Stimulated activated CD4-positive, alpha-beta T cell treated with anti-CD3 and anti-CD28 coated beads, Interleukin-4, amount 100 ng/mL, for 1 hour (primary cell): ENCODE measurements at places on chromosomes 7 and 10.

DNA sequence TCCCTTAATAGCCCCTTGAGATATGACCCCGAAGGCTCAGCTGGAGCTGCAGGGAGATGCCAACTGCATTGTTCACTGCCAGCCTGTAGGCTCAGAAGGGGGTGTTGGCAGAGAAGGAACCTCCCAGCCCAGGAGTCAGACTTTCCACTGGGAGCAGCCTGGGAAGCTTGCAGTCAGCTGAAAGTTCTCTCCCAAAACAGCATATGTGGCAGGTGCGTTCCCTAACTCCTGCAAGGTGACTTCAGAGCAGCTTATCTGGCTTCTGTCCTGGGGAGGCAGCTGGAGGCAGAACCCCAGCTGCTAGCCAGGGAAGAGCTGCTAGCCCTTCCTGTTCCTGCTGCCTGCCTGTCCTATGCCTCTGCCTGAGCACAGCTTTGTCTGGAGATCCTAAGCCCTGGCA is 8.1 kb downstream of the SFTPA2 start:
- no peak for DNase-seq

DNA sequence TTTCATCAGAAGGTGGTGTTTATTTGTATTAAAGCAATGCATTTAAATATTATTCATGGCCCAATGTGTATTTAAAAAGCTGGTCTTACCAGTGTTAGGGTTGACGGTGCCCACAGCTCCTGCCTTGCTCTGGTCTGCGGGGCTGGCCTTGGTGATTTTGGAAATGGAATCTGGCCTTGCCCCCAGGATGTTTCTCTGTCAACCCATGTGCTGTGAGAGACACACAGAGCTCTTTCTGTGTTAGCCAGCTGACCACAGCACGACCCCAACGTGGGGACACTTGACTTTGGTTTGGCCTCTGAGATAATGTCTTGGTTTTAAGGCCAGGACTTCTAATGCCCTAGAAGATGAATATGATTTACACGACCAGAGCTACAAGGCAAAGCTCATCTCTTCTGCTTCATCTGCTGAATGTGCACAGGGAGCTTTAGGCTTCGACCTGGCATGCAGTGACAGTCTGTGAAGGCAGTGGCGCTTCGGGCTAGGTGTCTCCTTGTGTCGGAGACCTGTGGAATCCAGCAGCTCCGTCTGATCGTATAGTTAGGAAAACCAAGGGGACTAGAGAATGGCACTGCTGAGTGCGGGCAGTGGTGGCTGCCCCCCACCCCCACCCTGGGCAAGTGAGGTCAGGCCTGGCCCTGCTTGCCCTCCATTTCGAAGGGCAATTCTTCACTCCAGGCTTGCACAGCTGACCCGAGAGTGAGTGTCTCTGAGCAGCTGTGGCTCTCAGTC is 246.1 kb downstream of the EBF3 start:
- DNase-seq, result no peak

DNA sequence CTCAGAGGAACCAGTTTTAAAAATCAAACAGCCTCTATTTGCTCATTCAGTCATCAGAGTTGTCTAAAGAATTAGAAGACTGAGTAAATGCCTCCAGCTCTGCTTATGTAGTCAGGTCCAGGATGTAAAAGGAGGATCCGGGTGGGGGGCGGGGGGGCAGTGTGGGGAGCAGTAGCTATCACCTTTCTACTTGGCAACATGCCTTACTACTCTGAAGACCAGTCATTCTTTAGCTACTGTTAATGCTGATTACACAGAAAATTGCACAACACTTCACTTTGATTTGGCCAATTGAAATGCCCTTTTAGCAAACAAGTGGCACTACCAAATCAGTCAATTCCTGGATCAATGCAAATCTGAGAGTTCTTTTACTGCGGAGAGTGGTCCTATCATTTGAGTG is 164.2 kb downstream of the NXPH1 start:
- DNase-seq, result no peak

GRCh38 chr7:121302214-121302745 is 26.5 kb upstream of the WNT16 start:
- DNase-seq, result no peak

GRCh38 chr10:133275684-133276092 is 980 bp downstream of the ADAM8 start:
- peak; percentile 53 for DNase-seq

- DNase-seq, result no peak
These were observed 343.9 kb downstream of the ABCA13 start for GRCh38 chr7:48515171-48515570.

DNA sequence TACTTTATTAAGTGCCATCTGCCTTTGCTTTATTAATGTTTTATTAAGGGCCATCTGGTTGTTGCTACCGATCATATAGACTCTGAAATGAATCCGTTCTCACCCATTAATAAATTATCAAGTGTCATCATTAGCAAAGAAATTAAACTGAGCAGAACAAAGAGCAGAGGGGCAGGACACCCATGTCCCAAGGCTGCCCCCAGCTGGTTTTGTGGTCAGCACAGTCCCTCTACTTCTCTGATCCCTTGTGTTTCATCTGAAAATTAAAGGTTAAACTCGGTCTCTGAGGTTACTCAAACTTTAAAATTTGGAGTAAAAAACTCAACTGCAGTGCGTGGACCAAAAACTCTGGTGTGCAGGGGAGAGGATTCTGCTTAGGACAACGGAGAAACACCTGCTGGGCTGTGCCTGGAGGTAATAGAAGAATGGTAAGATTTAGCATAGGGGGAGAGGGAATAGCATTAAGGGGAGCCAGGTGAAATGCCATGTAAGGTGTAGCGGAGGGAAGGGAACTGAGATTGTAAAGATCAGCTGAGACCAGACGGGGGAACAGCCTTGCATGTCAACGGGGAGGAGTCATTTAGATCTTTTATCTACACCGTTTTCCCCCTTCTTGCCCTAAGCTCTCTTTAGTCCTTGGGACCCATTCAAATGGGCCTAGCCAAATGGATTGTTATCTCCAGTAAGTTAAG is 10.8 kb upstream of the GSDME start:
- DNase-seq, result no peak

GRCh38 chr7:44574287-44574872 is 672 bp upstream of the DDX56 start:
- no peak for DNase-seq

- no peak for DNase-seq
These were observed 54.8 kb upstream of the FGL2 start for GRCh38 chr7:77254429-77254828.

- peak; percentile 73 for DNase-seq
These were observed 1.7 kb upstream of the MYO1G start for GRCh38 chr7:44980393-44981034.

- no peak for DNase-seq
These were observed 137.0 kb upstream of the RET start for GRCh38 chr10:42939685-42940366.

DNA sequence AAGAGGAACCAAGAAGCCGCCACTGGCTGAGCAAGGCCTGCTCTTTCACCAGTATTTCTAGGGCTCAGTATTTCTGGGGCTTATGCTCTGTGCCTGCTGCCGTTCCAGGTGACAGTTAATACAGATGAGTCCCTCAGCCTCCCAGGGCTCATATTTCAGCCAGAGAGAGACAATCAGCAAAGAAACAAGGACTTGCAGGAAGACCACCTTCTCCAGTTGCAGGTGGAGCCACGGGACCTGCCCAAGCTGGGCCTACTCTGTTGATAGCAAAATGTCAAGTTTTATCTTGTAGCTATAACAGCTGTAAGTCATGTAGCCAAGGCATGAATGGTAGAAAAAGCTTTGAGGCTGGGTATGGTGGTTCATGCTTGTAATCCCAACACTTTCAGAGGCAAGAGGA is 42.7 kb downstream of the NPTX2 start:
- no peak for DNase-seq

- no peak for DNase-seq
These were observed 58.6 kb upstream of the FEZF1 start for GRCh38 chr7:122363144-122363543.

GRCh38 chr10:79946271-79947082 is 2.4 kb downstream of the SFTPD start:
- DNase-seq, result no peak

DNA sequence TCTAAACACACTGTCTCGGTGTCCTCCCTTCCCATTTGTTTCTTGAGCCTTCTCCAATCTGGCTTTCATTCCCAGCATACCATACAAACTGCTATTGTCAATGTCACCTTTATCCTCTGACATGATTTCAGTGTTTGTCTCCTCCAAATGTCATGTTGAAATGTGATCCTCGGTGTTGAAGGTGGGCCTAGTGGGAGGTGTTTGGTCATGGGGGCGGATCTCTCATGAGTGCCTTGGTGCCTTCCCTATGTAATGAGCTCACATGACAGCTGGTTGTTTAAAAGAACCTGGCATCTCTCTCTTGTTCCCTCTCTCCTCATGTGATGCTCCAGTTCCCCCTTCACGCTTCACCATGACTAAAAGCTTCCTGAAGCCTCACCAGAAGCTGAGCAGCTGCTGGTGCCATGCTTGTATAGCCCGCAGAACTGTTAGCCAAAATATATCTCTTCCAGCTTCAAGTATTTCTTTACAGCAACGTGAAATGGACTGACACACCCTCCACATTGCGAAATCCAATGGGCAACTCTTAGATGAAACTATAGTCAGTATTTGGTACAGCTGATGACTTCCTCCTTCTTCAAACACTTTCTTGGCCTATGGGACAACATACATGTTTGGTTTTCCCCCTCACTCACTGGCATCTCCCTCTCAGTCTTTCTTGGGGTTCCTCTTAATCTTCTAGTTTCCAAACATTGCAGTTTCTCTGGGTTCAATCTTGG is 27.8 kb downstream of the RNLS start:
- DNase-seq, result no peak

- no peak for DNase-seq
These were observed 581 bp upstream of the GLCCI1 start for GRCh38 chr7:7967886-7968543.

- no peak for DNase-seq
These were observed 152.0 kb downstream of the CCDC3 start for GRCh38 chr10:12849319-12850181.

DNA sequence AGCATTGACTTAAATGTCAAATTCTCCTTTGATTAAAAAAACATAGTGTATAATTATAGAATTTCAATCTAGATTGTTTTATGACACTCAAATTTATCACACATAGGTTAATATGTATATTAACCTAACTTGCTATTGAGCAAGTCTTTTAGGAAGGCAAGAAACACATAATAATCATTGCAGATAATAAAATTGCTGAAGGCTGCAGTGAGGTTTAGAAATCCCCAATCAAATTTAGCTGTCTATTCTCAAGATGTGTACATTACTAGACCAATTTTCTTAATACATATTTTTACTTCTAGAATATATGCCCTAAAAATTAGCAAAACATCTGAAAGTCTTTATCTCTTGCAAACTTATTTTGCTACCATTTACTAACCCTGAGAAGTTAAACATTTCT is 34.9 kb upstream of the SEMA3D start:
- DNase-seq, result no peak

- DNase-seq, result no peak
These were observed 2.1 kb downstream of the CASP7 start for GRCh38 chr10:113681533-113682470.

GRCh38 chr10:72344932-72345331 is 9.8 kb downstream of the DNAJB12 start:
- DNase-seq, result no peak

DNA sequence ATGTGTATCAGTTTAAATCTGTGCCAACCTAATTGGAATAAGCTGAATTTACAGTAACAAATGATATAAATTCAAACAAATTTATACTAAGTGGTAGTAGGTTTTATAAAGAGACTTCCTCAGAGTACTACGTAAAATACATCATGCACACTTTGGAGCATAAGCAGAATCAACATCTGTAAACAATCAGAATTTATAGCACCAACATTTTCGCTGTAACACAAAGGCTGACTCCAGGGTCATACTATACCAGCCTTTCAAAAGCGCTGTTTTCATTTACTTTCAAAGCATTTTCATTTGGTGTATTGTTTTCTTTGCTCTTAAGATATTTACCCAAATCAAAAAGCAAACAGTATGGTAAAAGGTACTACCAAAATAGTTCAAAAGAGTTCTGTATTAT is 29.3 kb upstream of the TMEM168 start:
- DNase-seq, result no peak

DNA sequence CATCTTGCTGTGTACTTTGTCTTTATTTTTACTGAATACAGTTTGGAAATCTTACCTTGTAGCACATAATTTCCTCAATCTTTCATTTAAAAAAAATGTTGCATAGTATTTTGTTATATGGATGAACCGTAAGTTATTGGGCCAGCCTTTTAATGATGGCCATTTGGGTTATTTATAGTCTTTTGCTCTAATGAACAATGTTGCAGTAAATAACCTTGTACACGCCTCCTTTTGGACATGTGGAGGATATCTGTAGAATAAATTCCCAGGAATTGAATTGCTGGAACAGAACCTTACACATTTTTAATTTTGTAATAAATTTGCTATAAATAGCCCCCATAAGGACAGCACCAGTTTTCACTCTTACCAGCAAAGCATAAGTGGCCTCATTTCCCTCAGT is 12.7 kb upstream of the PRF1 start:
- no peak for DNase-seq

- no peak for DNase-seq
These were observed 51.6 kb upstream of the CREB5 start for GRCh38 chr7:28360739-28361138.

DNA sequence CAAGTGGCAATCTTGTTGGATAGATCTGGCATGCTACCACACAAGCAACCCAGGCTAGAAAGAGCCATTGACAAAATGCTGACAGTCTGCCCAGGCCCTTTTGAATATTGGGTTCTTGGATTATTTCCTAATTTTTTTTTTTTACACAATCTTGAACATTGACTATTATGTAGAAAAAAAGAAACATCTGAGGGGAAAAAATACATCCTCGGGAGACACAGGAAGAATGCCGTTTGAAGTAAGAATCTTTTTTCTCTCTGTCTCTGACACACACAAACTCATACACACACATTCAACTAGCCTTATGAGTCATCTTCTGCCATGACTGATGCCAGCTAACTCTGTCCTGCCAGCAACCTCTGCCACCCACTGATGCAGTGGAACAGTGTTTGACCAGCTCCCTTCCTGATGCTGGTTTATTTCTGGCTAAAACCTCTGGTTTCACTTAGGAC is 47.2 kb downstream of the SORBS1 start:
- no peak for DNase-seq

- DNase-seq, result no peak
These were observed 46.1 kb downstream of the PAX2 start for GRCh38 chr10:100791369-100792058.

GRCh38 chr7:33849004-33849403 is 56.3 kb upstream of the BMPER start:
- DNase-seq, result no peak
